ENCODE measurements at places on chromosomes 12 and 14.
A peak's percentile ranks its signal among the peaks of the same experiment; 100 is the strongest.

- DNase-seq = no peak
These were observed 40.7 kb upstream of the TMEM263 start for GRCh38 chr12:106914796-106915634.

- no peak for DNase-seq
These were observed 107.9 kb downstream of the VRK1 start for GRCh38 chr14:96905065-96905464.

GRCh38 chr12:96427269-96427729 lies 27.1 kb upstream of the CDK17 start:
- peak; percentile 100 for DNase-seq

DNA sequence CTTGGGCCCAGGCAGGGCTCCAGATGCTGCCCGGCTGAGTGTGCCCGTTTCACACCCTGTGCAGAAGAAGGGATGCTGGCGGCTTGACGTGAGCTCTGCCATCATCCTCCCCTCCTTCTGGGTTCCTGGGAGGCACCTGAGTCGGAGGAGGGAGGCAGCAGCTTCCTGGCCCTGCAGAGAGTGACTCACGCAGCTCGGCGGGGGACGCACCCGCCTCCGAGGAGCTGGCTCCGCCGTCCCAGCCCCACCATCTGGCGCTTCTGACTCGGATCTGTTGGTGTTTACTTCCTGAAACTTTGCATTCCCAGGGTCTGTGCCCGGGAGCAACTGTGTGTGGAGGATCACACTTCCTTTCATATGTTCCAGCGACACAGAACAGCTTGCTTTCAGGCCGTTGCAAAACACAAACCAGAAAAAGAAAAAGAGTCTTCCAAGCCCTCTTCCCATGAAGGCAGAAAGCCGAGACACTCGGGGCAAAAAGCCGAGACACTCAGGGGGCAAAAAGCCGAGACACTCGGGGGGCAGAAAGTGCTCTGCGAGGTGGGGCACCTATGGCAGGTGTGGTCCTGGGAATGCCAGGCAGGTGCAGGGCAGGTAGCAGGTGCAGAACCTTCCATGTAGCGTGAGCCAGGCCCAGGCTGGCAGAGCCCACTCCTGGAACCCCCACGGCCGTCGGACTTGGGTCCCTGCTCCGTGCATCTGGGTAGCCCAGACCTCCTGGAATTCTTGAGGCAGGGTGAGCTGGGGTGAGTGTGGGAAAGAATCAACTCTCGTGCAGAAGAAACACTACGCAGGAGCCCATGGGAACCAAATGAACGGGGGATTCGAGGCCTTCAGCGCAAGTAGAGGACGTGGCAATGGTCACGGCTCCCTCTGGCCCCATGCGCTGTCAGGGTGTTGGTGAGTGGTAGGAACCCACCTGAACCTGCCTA lies 27.6 kb upstream of the GALNT9 start:
- peak; percentile 69 for DNase-seq

- peak; percentile 11 for DNase-seq
These were observed 172.2 kb downstream of the NAV3 start for GRCh38 chr12:78002878-78003277.

DNA sequence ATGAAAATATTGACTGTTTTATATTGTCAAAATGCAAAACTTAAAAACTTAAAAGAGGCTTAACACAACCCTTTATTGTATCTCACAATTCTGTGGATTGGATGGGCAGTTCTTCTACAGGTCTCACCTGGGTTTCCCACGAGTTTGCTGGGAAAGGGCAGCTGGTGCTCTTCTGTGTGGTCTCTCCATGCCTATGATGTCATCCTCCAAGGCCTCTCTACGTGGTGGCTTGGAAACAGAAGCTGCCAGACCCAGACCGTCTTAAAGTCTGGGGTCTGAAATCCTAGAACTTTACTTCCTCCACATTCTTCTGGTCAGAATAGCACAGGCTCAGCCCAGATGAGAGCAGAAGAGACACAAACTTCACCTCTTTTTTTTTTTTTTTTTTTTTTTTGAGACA lies 36.5 kb upstream of the KICS2 start:
- DNase-seq = no peak

- DNase-seq = no peak
These were observed 69.7 kb downstream of the MGAT4C start for GRCh38 chr12:86186449-86186848.

DNA sequence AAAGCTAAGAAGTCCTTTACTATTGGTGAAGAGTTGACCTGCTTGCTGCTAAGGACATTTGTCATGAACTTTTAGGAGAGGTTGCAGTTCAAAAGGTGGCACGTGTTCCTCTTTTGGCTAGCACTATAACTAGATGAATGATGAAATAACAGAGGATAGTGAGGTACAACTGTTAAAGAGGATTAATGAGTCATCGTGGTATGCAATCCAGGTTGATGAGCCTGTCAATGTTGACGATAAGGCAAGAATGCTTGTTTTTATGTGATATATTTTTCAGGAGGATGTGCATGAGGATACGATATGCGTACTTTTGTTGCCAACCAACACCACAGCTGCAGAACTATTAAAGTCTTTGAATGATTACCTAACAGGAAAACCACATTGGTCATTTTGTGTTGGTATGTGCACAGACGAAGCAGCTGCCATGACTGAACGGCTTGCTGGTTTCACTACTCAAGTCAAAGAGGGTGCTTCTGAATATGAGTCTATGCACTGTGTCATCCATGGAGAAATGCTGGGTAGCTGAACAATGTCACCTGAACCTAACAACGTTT lies 10.6 kb downstream of the CEP128 start:
- peak; percentile 94 for DNase-seq

DNA sequence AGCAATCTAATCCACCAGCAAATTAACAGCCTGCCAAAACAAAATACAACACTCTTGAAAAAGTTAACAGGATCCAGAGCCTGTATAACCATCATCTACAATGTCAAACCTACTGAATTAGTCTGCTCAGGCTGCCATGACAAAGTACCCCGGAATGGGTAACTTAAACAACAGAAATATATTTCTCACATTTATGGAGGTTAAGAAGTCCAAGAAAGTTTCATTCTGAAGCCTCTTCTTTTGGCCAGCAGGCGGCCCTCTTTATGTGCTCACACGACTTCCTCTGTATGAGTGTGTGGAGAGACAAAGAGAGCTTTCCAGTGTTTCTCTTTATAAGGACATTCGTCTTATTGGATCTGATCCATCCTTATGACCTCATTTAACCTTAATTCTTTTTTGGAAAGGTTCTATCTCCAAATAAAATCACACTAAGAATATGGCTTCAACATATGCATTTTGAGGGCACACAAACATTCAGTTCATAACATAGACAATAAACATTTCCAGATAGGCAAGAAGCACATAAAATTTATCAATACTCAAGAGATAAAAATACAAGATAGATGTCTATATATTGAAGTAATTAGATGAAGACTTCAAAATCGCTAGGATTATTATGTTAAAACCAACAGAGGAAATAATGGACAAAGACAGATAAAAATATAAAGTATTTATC lies 5.9 kb upstream of the RERG start:
- DNase-seq = peak; percentile 53

GRCh38 chr12:71061451-71061850 lies 96.3 kb downstream of the TSPAN8 start:
- DNase-seq = no peak

GRCh38 chr12:130418251-130418650 lies 80.6 kb downstream of the PIWIL1 start:
- DNase-seq = no peak

DNA sequence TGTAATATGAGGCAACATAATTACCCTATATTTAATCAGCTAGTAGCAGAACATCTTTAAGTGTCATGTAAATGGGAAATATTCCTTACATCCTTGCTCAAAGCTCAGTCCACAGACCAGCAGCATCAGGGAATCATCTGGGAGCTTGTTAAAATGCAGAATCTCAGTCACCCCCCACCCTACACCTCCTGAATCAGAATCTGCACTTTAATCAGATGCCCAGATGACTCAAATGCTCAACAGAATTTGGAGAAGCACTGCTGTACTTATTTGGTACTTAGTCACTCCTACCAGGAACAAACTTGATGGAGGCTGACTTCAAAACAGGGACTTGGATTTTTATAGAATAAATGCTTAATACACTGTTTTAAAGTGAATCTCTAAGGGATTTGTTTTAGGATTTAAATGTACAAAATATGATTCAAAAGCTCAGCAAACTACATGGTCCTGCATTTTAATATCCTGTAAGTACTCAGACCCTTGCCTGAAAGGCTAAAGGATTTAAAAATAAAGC lies 96.5 kb downstream of the ARMH4 start:
- no peak for DNase-seq

DNA sequence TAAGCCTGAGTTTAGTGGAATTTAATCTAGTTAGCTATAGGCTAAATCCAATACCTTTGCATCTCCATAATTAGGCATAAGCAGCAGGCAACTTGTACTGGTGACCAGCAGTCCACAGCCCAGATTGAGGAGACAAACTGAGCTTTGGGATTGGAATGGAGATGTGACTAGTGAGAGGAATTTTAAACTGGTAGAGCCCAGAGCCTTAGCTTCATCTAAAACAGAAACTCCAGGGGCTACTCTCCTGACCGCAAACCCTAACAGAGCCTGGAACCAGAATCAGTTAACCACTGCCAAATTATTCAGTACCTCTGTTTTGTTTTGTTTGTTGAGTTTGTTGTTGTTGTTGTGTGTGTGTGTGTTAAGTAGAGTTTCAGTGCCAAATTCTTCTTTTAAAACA lies 53.2 kb downstream of the TSPAN19 start:
- no peak for DNase-seq

DNA sequence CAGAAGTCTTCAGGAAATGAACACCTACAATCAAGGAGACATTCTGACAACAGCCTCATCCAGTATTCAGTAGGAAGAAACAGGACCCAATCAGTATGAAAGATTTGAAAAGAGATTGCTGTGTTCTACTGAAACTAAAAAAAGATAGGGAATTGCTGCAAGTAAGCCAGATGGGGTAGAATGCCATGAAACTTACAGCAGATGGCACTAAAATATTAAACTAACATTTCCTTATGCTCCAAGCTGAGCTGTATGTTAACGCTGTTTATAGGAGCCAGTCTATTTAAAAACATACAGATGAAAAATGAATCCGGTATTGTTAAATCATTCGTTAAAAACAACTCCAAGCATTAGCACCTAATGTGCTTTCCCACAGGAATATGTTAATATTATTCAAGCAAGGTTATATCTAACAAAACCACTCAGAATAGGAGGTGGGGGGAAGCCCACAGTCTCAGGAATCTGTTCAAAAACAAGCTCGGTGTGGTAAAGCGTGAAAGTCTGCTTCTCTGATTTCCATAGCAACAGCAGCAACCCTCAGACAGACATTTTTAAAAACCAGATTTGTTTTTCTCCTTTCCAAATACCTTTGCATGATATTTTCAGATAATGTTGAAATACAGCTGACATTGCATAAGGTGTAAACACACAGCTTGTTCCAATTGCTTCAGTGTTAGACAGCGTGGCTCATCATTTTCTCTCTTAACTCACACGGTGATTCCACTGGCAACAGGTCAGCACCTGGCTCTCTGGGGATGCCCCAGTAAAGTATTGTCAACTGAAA lies 131.4 kb upstream of the CCDC175 start:
- no peak for DNase-seq

DNA sequence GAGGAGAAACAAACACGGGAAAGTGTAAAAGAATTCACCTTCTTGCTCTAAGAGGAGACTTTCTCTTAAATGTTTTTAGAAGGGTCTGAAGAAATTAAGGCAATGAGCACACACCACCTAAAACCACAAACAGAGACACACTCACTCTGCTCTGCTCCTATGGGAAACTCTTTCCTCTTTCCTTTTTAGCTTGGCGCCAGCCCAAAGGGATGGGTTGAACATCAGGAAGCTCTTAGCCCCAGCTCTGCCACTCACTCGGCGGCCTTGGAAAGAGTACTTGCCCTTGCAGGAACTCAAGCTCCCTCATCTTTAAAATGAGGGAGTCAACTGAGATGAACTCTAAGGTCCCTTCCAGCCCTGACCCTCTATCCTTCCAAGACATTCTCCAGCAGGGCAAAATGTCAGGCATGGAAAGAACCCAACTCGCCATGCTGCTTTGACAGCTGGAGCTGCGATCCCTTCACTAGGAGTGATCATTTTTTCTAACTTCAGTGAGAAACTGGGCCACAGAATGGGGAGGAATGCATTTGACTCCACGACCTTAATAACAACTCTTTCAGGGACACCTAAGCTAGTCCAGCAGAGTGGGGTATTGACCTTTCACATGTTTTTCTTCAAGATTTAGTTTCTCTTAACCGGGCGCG lies 980 bp upstream of the RNASE8 start:
- DNase-seq = peak; percentile 84

GRCh38 chr14:99201351-99202073 lies 70.5 kb downstream of the BCL11B start:
- no peak for DNase-seq

DNA sequence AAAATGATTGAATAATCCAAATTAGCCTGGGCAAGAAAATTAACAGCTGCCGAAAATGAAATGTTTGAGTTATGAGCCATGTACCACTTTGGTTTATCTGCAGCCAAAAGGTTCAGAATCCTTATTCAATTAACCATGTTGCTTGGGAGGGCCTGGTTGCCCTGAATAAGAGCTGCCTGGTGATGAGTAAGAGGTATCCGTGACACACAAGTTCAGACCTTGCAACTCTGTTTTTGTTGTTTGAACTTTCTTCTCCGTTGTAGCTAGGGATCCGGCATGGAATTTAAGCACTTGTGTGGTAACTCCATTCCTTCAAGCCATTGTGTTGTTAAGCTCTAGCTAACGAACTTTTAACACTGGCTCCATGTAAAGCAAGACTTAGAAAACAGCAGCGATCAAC lies 35.7 kb downstream of the FOXA1 start:
- DNase-seq = peak; percentile 13

Measured in AG10803 (cell line).